ENCODE measurements at places on chromosomes 1 and 21.

DNA sequence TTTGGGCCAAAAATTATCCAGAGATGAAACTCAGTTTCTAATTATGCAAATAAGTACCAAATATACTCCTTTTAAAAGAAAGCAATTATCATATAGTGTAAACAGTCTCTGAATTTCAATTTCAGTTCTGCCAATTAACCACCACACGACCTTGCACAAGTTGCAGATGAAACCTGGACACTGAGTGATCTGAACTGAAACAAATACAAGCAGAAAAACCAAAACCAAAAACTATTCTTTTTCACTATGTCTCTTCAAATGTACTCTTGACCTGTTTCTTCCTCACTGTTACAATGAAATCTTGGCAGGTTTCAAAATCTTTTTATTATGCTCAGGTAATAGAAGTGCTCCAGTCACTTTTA lies 79.2 kb downstream of the TYW3 start:
- no peak for DNase-seq

DNA sequence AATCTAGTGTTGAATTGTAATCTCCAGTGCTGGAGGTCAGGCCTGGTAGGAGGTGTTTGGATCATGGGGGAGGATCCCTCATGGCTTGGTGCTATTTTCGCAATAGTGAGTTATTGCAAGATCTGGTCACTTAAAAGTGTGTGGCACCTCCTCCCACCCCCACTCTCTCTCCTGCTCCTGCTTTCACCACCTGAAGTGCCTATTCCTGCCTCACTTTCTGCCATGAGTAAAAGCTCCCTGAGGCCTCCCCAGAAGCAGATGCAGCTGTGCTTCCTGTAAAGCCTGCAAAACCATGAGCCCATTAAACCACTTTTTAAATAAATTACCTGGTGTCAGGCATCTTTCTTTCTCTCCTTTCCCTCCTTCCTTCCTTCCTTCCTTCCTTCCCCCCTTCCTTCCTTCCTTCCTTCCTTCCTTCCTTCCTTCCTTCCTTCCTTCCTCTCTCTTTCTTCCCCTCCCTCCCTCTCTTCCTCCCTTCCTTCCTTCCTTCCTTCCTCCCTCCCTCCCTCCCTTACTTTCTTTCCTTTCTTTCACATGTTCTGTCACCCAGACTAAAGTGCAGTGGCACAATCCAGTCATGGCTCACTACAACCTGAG lies 172.4 kb downstream of the C1orf21 start:
- no peak for DNase-seq

GRCh38 chr1:116400780-116401179 lies 27.7 kb downstream of the ATP1A1 start:
- DNase-seq = no peak

GRCh38 chr21:25371841-25372425 lies 235.3 kb downstream of the MRPL39 start:
- no peak for DNase-seq

GRCh38 chr1:178048883-178049282 lies 45.0 kb upstream of the RASAL2 start:
- DNase-seq = no peak

DNA sequence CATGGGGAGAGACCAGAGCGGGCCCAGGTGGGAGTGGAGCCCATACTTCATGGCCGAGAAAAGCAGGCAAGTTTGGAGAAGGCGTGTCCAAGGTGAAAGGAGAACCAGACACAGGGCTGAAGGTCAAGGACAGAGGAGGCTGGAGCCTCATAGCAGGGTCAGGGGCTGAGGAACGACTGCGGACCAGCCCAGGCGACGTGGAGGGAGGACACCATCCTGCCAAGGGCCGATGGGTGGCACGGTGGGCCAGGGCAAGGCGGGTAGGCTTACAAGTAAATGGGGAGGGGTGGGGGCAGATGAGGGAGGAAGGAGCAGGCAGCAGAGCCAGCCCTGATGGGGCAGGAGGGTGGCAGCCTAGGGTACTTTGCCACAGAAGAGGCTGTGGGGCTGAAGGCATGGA lies 18.2 kb upstream of the GPR153 start:
- no peak for DNase-seq

DNA sequence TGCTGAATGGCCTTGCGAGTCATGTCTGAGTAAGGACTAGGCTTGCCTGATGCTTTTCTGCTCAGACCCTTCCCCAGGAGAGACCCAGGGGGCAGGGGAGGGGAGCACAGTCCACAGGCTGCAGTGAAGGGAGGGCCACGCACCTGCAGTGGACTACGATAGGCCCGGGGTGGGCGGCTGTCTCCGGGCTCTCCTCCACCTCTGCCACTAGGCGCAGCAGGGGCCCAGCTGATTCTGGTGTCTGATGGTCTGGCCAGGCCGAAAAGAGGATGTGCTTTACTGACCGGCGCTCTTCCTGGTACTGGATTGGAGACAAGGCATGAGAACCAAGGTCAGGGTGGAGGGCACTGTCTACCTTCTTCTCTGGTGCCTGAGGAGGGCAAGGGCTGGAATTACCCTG lies 7.9 kb upstream of the ARL8A start:
- no peak for DNase-seq

GRCh38 chr21:37253991-37254390 lies 13.1 kb downstream of the VPS26C start:
- no peak for DNase-seq

- no peak for DNase-seq
These were observed 21.3 kb downstream of the ST6GALNAC3 start for GRCh38 chr1:76095802-76096201.

GRCh38 chr1:201599548-201599947 lies 60.6 kb downstream of the NAV1 start:
- no peak for DNase-seq

Data from CD4-positive, alpha-beta T cell treated with Interleukin-10 for 1 hour (primary cell).